Epithelial cell of umbilical artery (primary cell): ENCODE measurements at places on chromosomes 1 and 21. TPM values are rescaled to one million over a fixed set of nuclear protein-coding genes. Genes with fewer than 3 reads are reported as not detected.

CFHR5 gene
- not detected in 2 replicates for total RNA-seq

GART gene
- total RNA-seq, result 81.5 and 121 TPM in 2 replicates

TMEM269 gene
- total RNA-seq, result not detected in 2 replicates

IL19 gene
- total RNA-seq, result not detected in 2 replicates

FALEC gene
- total RNA-seq, result not detected in 2 replicates

KLHDC9 gene
- 0.65 and 2.9 TPM in 2 replicates for total RNA-seq

BATF3 gene
- total RNA-seq, result 0.15 and 0.97 TPM in 2 replicates

RIPK4 gene
- total RNA-seq, result not detected in 2 replicates

RNF19B gene
- 23.3 and 24.7 TPM in 2 replicates for total RNA-seq

NUF2 gene
- total RNA-seq, result 21.8 and 27.2 TPM in 2 replicates

OR2L8 gene
- total RNA-seq, result under 0.01 and 0.30 TPM in 2 replicates

RUNX3 gene
- not detected in 2 replicates for total RNA-seq

FLG2 gene
- total RNA-seq, result under 0.01 TPM in 1 of 2 replicates, not detected in the other

OLFML2B gene
- total RNA-seq, result 0.32 TPM in 1 of 2 replicates, not detected in the other

CR1L gene
- not detected in 2 replicates for total RNA-seq

HHAT gene
- 0.65 and 1.5 TPM in 2 replicates for total RNA-seq

CFHR2 gene
- not detected in 2 replicates for total RNA-seq
